Stimulated activated CD4-positive, alpha-beta T cell treated with anti-CD3 and anti-CD28 coated beads, Interleukin-1b, Interleukin-23, amount 100 ng/mL, for 24 hours (primary cell): ENCODE measurements at places on chromosomes 11 and 22.

GRCh38 chr22:37112084-37112728, 2.7 kb upstream of the TMPRSS6 start:
- DNase-seq, result no peak

DNA sequence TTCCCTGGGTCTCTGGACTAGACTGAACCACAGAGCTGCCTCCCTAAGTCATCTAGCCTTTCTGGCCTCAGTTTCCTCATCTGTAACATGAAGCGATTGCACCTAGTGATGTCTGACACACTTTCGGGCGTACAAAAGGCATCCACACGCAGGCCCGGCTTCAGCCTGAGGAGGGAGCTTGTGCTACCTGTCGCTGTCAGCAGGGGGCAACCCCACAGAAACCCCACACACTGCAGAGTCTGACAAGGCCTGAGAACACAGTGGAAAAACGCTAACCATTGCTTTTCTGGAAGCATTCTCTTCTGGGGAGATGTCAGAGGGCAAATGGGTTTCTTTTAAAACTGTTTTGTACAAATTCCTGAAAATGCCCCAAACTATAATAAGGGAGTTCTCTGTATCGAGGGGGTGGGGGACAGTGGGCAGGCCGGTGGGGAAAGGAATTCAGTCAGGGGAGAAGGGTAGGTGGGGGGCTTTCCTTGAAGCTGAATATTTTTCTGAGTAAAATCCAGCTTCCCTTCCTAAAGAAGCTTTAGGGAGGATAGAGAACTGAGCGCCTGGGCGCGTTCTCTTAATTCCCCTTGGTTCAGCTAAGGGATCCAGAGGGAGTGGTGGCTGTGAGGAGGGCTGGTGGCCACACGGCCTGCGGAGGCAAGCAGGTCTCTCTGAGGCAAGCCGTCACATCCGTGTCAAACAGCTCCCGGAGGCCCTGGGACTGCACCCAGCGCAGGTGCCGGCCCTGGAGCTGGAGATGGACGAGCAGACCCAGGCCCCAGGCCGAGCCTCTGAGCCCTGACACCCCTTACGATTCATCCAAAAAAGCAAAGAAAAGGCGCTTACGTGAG, 533 bp downstream of the ELF5 start:
- peak; percentile 27 for DNase-seq

DNA sequence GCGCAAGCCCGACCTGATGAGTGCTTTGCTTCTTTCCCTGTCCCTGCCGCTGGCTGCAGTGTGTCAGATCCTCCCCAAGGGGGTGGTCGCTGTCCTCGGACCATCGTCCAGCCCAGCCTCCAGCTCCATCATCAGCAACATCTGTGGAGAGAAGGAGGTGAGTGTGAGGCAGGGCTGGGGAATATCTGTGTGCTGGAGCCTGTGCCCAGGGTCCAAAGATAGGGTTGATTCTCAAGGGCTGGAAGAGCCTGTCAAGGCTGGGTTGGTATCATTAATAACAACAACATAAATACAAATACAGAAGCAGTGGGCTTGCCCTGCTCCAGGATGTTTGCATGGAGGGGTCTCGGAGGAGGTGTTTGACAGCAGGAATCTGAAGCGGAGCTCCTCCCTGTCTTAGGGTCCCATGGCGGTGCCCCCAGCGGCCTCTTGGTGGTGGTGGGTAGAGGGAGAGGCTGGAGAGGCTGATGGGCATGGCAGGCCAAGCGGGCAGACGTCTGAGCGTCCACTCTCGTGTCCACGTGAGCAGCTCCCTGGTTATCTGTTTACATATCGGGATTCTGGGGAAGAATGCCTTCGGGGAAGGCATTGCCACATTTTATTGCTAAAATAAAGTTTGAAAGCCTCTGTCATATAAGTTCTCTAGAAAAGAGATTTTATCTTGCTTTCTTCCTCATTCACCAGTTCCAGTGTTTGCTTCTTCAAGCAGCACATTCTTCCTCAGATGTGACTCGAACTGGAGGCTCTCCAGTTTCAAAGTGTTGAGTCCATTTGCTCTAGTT, 208.4 kb upstream of the TBCEL start:
- no peak for DNase-seq

- no peak for DNase-seq
These were observed 33.0 kb upstream of the NUP160 start for GRCh38 chr11:47881145-47881544.

- DNase-seq, result no peak
These were observed 117.5 kb downstream of the SNX19 start for GRCh38 chr11:130798801-130799200.

GRCh38 chr11:126996036-126996804, 4.3 kb downstream of the KIRREL3 start:
- DNase-seq, result no peak

DNA sequence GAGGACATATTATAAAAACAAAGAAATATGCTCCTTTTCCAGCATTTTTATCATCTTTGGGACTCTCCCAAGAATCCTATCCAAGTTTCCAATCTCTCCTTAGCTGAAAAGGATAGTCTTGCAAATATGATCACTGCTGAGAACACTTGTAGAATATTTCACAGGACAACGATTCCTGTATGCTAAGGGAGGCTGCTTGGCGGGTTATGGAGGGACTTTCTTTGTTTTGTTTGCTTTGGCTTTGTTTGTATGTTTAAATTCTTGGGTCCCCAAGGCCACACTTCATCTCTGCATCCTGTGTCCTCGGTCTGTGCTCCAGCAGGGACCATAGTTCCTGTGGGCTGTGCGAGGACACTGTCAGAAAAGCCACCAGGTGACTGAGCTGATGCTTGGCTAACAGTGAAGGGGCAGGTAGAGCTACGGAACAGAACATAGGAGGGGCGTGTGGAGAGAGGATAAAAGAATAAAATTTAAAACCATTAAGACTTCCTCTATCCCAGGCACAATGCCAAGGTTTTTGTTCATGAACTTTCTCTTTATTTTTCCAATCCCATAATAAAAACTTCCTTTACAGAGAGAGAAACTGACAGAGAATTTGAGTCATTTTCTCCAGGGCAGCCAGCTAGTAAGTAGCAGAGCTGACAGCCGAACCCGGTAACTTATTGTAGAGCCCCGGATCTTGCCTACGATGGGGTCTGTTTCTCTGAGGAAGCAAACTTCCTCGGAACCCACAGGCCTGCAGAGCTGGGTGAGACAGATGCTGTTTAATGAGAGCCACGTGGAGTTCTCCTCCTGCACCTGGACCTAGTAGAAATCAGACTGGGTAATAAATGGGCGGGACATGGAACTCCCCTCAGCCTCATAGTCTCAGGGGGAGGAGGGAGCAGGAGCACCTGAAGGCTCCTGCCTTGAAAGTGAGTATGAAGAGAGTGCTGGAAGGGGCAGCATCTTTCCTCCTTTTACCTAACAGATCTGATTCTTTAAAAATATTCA, at the start of gene IZUMO1R:
IZUMO1R (plus strand) TSS at position 615 of the 993 bp plus-strand sequence. CDS start 1,057 bp downstream, outside the sequence.
- DNase-seq, result no peak

DNA sequence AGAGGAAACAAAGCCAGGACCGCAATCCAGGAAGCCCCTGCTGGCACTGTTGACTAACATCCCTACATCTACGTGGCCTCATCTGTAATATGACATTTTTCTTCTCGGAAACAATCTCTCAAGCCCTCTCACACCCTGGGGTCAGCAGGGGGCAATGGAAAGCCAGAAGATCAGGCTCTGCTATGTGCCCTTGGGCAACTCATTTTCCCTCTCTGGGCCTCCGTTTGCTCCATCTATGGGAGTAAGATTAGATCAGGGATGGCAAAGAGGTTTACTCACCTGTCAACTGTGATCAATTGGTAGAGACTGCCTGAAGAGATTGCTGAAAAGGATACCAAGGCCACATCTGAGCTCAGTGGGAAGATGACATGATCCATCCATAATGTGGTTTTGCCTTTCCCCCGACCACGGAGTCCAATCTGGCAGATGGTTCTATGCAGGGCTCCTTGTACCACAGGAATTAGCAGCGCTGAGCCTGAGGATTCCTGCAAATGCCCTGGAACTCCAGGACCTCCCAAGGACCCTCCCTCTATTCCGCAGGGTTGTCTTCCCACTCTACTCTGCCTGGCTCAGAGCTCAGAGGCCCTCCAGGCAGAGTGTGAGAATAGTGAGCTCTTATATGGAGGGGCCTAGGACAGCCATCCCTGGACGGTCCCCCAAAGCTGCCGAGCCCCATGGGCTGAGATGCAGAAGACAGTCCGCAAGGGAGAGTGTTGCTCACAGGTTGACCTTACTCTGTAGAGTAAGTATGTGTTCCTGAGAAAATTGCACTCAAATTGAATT, 66.1 kb downstream of the CHST1 start:
- no peak for DNase-seq

GRCh38 chr11:47946682-47947559, 33.4 kb upstream of the PTPRJ start:
- peak; percentile 7 for DNase-seq

DNA sequence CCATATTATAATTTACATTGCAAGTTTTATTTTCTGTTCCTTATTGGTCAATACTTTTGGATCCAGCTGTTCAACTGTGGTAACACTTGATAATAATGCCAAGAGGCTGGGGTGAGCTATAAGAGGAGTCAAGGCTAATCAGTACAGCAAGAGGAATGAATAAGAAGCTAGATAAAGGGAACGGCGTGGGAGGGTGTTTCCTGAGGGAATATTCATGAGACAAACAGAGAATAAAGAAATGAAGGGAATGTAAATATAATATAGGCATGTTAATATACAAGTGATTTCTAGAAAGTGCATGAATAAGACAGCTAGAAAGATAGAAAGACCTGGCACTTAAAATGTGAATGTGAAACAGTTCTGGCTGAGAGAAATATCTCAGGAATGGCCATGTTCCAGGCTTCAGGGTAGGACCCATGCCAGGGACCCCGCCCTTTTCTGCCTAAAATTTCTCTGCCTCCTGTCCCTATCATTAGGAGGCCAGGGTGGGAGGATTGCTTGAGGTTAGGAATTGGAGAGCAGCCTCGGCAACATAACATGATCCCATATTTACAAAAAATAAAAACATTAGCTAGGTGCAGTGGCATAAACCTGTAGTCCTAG, 3.9 kb downstream of the OR51B4 start:
- no peak for DNase-seq

- DNase-seq, result no peak
These were observed 307.5 kb downstream of the NTM start for GRCh38 chr11:131677828-131678470.

- DNase-seq, result no peak
These were observed 2.1 kb upstream of the KIAA1671 start for GRCh38 chr22:24950272-24950902.

GRCh38 chr22:50446708-50447575, 27.9 kb downstream of the SBF1 start:
- no peak for DNase-seq

GRCh38 chr22:48556222-48556621, 1271.5 kb downstream of the BRD1 start:
- no peak for DNase-seq

DNA sequence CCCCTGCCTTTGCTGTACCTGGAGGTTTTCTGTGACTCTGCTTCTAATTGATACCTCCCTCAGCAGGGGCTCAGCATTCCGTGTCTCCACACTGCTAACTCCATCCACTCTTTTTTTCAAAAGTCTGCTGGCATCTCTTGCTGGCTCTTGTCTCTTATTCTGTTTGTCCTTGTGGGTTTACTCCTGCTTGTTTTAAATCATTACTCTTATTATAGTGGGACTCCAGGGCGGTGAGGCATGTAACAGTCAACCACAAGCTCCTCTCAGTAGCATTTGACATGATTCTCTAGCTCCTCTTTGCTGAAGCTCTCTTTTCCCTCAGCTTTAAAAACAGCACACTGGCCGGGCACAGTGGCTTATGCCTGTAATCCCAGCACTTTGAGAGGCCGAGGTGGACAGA, 260.2 kb upstream of the NARS2 start:
- DNase-seq, result no peak

GRCh38 chr22:46539169-46539568, 1.7 kb upstream of the CELSR1 start:
- DNase-seq, result no peak

- DNase-seq, result no peak
These were observed 56.6 kb upstream of the FDX1 start for GRCh38 chr11:110373051-110373702.

- DNase-seq, result no peak
These were observed 812.2 kb downstream of the LRRC4C start for GRCh38 chr11:40647295-40647694.

GRCh38 chr11:122128146-122128545, 12.1 kb upstream of the BLID start:
- no peak for DNase-seq

DNA sequence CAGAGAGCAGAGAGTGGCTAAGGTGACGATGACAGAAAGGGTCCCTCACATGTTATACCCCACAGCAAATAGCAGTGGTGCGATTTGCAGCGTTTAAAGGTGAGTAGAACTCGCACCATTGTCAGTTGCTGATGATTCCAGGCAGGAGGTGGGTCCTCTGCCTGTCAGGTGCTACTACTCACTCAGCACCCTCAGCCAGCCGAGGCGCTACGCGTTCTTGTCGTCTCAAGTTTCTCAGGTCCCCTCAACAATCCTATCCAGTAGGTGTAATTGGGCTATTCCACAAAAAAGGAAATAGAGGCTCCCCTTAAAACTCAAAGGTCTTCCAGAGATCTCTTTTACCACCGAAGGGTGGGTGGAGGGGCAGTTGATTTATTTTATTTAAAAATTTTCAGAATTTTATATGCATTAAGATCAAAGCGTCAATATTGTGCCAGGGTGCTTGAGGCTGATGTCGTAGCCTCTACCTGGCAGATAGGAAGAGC, 18.3 kb downstream of the ELF5 start:
- no peak for DNase-seq

DNA sequence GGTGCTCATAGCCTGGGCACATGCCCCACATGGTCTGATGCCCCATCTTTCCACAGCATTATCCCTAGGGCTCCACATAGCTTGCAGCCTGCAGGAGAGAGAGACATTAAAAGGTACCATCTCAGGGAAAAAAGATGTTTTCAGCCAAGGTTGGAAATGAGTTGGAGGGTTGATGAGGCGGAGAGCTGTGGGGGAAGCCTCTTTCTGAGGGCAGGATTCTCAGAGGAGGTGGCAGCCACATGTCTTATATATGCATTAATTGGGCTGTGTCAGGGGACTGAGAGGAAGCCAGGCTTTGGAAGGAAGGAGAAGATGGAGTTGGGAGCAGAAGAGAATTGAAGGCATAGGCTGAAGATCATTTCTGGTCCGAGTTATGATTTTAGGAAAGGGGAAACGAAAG, 57.8 kb downstream of the CEP164 start:
- no peak for DNase-seq

DNA sequence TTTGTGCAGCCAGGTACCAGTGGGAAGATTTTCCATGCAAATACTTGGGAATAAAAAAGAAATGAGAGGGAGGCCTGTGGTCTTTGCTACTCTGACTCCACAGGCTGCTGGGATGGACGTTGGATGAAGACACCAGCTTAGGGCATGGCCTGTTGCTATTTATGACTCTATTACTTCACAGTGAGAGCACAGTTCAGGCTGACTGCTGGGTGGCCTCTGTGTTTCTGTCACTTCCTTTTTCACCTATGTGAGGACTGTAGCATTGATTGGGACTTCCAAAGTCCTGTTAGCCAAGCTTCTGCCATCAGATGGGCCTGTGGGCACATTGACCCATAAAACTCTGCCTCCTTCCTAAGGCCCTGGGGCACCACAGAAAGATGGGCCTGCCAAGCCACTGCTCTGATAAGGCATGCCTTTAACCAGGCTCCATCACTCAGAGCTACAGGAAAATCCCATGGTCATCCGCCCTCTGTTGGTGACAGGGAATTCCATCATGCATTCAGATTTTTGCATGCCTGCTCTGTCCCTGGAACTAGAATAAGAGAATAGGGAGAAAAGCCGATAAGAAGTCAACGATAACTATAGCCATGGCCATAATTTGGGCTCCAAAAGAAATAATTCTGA, 64.6 kb downstream of the KCNJ1 start:
- no peak for DNase-seq
